ENCODE measurements at places on chromosomes 5 and 9.

GRCh38 chr9:123356851-123357742 lies 1.1 kb downstream of the CRB2 start:
- no peak for DNase-seq

GRCh38 chr5:107640568-107640967 lies 30.2 kb downstream of the EFNA5 start:
- no peak for DNase-seq

DNA sequence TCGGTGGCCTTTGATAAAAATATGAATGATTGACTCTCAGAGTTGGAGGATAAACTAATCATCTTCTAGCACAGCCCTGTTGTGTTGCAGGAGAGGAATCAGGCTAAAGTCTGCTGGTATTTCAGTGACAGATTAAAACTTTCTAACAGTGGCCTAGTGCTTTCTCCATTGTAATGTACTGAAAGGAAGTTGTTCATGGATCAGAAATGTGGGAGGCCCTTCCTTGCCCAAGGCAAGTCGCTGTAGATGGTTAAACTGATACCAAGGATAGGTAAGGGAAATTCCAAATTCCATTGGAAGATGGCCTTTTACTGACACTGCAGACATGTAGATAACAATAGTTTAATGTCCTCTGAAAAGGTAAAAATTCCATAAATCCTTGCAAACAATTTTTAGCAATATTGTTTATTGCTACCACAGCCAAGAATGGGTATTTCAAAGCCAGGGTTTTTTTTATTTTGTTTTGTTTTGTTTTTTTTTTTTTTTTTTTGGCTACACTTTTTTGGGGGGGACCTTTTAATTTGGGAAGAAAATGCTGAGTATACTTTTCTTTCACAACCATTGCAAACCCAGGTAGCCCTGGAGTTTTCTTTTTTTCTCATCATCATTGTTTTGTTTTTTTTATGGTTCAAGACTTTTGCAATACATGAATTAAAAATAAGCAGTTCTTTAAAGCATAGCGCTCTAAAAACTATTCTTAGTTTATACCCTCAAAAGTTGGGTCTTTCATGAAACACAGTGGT lies 35.5 kb downstream of the WDR36 start:
- no peak for DNase-seq

DNA sequence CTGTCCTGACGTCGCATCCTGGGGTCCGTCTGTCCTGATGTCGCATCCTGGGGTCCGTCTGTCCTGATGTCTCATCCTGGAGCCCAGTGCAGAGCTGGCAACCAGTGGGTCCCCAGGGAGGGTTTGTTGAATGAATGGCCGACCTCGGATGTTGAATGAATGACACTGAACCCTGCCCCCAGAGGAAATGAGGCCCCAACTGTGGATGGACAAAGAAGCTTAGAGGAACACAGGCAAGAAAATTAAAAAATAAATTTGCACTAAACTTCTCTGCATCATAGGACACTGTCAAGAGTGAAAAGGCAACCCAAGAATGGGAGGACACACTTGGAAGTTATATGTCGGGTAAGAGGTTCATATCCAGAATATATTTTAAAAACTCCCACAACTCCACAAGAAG lies 47.7 kb upstream of the NOTCH1 start:
- no peak for DNase-seq

DNA sequence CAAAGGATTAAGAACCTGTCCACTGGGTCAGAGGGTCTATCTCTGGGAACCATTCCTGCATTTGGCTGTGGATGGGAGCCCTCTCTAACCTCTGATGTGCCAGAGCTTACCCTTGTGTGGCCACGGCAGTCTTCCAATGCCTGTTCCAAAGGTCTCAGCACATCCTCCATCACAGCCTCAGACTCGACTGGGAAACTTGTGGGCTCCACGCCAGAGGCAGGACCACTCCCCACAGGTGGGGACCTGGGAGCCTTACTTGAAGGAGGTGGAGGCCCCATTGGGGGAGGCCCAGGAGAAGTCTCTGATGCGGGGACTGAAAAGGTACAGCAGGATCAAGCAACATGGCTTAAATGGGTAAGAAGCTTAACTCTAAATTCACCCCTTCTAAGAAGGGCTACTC lies 4.4 kb downstream of the EIF4EBP3 start:
- no peak for DNase-seq

- DNase-seq: peak; percentile 63
Measured at GRCh38 chr9:33426843-33427293, 20.5 kb downstream of the AQP3 start.

DNA sequence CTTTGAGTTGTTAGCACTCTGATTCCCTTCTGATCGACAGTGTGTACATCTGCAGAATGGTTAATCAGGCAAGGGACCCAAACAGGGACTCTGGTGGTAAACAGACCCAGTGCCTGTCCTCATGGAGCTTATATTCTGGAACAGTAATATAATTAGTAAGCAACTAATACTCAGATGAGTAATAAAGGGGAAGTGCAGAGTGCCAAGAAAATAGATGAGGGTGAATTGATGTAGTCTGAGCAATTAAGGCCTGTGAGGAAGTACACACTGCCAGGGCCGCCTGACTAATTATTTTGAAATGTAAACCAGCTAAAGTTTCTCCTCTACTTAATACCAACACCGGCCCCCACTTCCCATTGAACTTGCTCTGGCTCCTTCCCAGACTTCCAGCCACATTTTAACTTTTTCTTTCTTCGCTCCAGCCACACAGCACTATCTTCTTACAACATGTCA lies 4.2 kb downstream of the DHX29 start:
- no peak for DNase-seq

GRCh38 chr5:77064040-77064439 lies 23.0 kb downstream of the ZBED3 start:
- no peak for DNase-seq

DNA sequence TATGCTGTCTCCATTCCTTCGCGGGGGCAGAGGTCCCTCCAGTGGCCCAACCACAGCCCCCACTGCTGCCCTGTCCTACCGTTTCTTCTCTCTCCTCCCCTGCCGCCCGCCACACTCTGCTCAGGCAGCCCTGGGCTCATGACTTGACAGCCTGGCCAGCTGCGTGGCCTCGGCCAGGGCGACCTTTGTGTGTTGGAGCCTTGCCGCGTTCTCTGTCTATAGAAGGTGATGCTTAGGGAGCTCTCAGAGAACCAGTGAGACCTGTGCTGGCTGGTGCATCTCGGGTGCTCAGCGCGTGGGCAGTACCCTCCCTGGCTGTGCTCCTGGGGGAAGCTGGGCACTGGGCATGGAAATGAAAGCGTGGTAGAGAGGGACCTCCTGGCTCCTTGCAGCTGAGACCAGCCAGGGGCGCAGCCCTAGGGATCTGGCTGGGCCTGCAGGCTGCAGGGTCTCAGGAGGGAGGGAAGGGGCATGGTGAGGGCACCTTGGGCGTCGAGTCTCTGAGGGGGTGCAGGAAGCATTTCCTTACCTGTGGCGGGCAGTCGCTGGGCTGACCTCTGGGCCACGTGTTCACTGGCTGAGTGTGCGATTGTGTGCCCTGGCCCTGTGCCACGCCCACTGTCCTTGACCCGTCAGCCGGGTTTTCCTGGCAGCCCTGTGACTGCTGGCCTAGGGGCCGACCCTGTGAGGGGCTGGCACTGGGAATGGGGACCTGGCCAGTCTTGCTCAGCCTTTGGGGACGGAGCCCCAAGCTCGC lies 50.3 kb downstream of the RXRA start:
- DNase-seq: no peak

DNA sequence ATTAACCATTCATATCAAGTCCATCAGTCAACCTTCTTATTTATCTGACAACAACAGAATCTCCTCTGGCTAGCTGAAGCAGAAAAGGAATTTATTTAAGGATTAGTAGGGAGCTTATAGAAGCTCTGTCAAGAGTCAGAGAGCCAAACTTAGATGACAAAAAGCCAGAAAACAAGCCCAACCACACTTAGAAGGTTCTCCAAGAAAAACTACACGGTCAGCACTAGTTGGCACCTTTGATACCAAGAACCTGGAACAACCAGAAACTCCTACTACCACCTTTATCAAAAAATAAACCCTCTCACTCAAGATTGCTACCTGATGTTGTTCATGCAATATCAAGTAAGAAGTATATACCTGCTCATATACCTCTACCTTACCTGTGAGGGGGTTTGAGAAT lies 36.9 kb downstream of the RANBP6 start:
- no peak for DNase-seq

GRCh38 chr9:114602620-114603019 lies 8.5 kb upstream of the TMEM268 start:
- DNase-seq: no peak

GRCh38 chr5:174729075-174729680 lies 4.8 kb downstream of the MSX2 start:
- DNase-seq: no peak

DNA sequence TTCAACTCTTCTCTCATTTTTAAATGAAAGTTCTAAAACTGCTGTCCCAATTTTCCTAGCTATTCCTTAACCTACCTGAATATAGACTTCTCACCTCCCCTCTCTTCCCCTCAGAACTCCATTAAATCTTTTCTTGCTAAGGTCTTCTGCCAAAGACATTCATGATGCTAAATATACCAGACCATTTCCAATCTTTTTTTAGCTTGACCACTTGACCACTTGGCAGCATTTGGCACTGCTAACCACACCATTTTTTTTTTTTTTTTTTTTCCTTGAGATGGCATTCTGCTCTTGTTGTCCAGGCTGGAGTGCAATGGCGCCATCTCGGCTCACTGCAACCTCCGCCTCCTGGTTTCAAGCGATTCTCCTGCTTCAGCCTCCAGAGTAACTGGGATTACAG lies 3.6 kb upstream of the ZNF131 start:
- no peak for DNase-seq

- DNase-seq: no peak
Measured at GRCh38 chr5:40653221-40654022, 26.3 kb upstream of the PTGER4 start.

GRCh38 chr9:94181408-94182181 lies 77.5 kb upstream of the ZNF169 start:
- DNase-seq: no peak

GRCh38 chr5:113105693-113106280 lies 129.2 kb downstream of the DCP2 start:
- DNase-seq: no peak

- DNase-seq: no peak
Measured at GRCh38 chr9:104240890-104241289, 146.8 kb downstream of the SMC2 start.

DNA sequence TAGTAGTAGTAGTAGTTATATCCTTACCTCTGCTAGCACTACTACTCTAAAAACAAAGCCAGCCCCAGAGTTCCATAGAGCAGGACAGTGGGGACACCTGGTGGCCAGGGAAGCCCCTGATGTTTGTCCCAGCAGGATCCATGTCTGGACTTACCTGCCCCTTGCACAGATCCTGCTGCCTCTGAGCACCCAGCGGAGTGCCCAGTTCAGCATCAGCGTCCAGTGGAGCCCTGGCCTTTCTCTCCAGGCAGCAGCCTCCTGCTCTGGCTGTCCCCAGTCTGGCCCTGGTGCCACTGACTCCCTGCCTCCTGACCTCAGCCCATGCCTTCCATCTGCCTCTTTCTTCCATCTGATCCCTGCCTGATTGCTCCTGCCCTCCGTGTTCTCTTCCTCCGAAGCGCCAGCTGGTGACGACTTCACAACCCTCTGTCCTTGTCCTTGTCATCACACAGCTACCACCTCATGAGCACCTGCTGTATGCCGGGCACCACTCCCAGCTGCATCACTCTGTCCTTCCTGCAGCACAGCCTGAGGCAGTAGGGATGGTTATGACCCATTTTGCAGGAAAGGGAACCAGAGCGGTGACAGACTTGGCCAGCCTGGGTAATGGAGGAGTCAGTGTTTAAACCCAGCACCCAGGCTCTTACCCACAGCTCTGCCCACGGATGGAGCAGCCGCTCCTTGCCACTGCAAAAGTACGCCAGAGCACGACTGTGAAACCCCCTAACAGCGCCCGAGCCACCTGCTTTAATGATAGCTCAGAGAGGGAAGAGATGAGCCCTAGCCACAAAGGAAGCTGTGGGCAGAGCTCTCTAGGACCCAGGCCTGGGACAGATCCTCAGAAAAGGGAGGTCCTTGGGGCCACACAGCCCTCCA lies 11.5 kb downstream of the SARDH start:
- DNase-seq: peak; percentile 56

GRCh38 chr9:132588098-132588497 lies 5.7 kb downstream of the BARHL1 start:
- no peak for DNase-seq

GRCh38 chr5:14145435-14146334 lies 2.5 kb downstream of the TRIO start:
- DNase-seq: no peak

DNA sequence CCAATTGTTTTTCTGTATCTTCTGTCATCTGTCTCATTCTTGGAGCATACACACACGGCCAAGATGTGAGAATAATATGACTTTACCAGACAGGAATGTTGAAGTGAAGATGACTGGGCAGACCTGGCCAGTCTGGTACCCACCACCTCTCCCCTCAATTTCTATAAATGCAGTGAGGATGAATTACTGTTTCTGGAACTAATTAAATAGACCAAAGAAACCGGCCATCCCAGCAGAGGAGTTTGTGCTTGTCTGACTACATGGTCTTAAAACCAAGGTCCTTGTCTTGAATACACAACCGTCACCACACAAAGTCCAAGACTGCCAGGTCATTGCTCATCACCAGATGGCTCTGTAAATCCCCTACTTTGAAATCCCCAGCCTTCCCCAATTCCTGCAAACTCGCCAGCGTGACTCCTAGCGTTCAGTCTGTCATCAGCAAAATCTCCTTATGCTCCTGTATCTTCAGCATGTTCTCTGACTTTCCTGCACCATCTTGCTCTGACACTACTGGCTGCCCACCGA lies 147.2 kb downstream of the PDE4D start:
- no peak for DNase-seq

DNA sequence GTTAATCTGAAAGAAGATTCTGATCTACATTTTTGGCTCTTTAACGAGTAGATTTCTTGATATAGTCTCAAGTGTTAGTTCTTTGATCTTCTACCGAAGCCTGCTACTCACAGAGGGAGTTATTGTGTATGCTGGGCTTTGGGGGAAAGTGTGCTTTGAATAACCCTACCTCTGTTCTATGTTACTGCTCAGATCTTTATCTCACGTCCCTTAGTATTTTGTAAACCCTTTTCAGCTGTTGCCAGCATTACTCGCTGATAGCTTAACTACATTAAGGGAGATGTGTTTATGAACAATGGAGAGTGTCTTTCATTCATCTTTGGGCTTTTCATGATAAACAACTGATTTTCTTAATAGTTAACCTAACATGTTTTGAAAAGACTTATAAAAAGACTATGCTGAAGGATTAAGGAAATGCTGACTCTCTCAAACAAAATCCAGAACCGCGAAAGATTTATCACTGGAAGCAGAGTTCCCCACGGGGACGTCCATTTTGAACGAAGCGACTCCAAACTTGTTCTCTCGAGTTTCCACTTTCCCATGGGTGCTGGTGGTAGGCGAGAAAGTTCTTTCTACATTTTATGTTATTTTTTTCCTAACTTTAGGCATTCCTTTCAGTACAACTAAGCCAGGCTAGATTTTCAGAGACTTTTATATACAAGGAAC lies 27.9 kb upstream of the ALDH1A1 start:
- DNase-seq: no peak

All from effector memory CD8-positive, alpha-beta T cell (primary cell).